Stimulated activated CD4-positive, alpha-beta T cell treated with anti-CD3 and anti-CD28 coated beads, Interleukin-4, amount 100 ng/mL, for 1 hour (primary cell): ENCODE measurements at places on chromosomes 5 and 9.
A peak's percentile ranks its signal among the peaks of the same experiment; 100 is the strongest.

GRCh38 chr5:172447646-172448365, 6.5 kb downstream of the SH3PXD2B start:
- DNase-seq = no peak

DNA sequence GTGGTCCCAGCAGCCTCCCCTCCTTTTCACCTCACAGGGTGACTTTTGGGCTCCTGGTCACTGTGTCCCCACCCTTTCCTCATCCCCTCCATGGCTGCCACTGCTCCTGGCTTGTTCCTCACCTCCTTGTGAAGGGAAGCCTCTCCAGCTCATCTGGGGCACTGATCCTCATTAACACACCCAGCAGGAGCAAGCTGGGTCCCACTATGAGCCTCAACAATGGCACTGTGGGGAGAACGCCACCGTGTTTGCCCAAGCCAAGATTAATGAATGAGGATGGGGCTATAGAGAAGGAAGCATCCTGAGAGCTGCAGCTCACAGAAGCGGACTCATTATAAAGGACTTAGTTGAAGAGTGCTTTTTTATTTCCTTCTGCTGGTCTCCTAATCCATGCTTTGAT, 118.4 kb downstream of the MARCHF11 start:
- DNase-seq = no peak

DNA sequence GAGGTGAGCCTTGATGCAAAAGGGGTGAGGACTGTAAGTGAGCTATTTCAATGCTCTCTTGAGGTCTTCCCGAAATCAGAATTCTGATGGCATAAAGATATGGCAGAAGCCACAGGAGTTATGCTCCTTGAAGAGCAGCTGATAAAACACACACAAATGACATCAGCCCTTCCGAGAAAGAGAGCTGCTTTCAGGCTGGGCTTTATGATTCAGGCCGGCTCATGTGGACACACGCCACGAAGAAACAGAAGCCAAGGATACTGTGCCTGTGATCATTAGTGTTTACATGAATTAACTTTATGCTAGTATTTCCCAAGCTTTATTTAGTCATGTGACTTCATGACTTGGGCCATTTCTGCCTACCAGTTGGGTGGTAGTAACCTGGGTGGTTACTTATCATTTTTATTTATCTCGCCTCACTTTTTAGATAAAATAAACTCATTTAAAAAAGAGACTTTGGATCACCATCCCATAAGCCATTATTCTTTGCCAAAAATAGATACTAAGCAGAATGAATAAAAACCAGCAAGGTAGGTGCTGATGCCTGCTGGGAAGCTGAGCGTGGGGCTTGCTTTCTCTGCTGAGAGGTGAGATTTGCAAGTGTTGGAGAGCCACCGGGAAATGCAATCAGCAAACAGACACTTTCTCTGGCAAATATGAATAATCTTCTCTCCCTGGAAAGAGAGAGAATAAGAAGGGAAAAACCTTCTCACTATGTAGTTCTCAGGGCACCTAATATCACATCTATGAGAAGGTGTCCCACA, 73.0 kb upstream of the SLC25A51 start:
- no peak for DNase-seq

DNA sequence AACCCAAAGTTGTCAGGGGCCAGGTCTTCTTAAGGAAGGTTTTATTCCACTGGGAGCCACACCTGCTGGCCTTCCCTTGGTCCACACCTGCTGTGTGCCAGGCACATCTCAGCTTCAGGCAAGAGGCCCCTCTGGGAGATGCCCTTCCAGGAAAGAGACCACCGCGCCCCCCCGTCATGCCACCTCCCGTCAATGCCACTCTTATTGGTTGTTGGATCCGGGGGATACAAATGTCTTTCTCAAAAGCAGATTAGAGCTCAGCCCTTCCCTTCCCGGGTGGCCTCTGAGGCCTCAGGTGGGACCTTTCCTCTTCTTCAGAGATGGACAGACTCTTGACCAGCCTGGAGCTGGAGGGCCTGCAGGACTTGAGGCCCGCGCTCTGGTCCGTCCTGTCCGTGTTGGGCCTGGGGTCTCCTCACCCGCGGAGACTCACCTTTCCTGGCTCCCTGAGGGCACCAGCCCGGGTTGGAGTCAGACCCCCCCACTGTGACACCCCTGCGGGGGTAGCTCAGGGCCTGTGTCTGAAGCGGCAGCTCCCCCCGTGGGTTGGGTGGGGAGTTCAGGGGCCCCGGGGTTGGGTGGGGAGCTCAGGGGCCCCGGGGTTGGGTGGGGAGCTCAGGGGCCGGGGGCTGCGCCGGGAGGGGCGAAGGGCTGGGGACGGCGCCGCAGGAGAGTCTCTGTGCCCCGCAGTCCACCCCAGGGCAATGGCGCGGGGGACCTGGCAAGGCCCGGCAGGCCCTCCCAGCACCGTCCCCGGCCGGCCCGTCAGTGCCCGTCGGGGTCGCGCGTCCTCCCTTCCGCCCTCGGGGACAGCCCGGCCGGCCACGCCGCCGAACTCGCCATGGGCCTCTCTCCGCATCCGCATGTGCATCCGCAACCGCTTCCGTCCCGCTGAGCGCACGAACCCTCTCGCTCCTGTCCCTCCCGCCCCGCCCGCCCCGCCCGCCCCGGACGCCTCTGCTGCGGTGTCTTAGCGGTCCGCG, 3.7 kb upstream of the SLC9A3 start:
- DNase-seq = no peak

DNA sequence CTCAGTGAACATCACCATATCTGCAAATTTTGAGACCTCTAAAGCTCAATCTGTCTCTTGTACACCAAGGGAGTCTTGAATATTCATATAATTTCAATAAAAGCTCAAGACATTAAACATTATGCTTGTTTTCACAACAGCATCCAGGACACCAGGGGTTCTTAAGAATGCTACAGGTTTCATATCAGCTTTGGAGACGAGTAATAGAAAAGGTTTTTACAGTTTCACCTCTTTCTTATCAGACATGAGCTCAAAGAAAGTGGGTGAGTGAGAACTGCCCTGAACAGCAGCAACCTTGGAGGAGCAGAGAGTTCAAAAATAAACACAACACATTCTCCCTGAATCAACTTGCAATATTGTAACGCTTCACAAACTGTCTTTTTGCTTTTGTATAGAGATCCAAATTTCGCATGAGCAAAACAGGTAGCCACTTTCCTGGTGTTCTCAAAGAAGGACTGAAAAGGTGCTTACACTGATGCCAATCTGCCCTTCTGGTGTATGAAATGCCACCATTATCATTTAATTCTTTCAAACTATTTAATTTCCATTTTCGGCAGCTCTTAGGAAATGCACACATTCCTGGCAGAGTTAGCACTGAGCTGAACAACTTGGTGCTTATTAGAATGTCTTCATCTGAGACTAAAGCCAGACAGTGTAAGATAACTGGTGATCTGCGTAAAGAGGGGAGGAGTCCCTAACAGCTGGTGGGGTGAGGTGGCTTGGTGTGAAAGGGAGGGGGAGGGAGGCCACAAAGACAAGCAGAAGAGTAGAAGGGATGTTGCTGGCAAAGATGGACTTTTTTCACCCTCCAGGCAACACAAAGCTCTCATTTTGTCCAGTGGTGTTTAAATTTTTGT, 535.3 kb downstream of the PDE4D start:
- DNase-seq = no peak

DNA sequence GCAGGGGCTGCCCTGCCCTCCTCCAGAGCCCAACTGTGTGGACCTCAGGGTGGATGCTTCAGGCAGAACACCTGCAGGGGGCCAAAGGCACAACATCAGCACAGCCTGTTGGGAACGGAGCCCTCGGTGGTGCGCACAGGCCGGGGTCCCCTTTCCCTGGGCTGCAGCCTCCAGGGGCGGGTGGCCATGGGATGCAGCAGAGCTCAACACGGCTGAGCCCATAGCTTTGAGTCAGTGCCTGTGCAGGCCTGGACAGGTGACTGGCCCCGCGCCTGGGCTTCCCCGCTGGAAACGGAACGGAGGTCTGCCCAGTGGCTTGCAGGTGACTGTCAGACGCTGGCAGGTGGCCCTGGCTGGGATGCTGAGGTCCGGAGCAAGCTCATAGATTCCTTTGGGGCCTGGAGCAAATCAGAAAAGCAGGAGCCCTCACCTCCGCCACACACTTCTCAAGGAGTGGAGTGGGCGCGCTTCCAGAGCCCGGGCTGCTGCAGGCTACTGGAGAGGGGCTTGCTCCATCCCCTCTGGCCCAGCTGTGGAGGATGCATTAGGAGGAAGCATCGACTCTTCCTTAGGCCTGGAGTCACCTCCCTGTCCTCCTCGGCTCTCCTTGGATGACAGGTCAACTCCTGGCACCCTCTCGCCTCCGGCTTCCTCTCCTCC, 69.8 kb upstream of the RNU6ATAC start:
- no peak for DNase-seq

GRCh38 chr9:69898714-69899209, 78.1 kb downstream of the CFAP95 start:
- DNase-seq = no peak

GRCh38 chr5:157172403-157172802, 6.3 kb upstream of the GARIN3 start:
- DNase-seq = peak; percentile 88

- DNase-seq = no peak
These were observed 17.1 kb downstream of the ENG start for GRCh38 chr9:127837346-127837745.

GRCh38 chr5:126998895-126999570, 31.3 kb downstream of the MARCHF3 start:
- DNase-seq = no peak

GRCh38 chr5:157107508-157107907, 1.3 kb downstream of the HAVCR2 start:
- DNase-seq = no peak

DNA sequence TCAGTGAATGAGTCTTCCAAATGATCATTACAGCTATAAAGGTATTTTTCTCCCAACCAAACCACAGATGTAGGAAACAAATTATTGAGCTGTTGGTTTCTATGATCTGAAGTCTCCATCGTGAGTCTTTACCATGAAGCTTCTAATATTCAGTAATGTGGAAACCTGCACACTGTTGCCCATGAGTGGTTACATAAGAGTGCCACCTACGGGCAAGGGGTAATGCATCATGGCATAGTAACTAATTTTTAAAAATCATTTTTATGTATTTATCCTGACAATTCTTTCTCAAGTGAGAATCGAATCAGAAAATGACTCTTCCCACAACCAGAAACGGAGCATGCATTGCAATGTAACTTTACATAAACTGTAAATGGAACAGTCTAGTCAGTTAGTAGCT, 282.5 kb upstream of the SMARCA2 start:
- DNase-seq = no peak

DNA sequence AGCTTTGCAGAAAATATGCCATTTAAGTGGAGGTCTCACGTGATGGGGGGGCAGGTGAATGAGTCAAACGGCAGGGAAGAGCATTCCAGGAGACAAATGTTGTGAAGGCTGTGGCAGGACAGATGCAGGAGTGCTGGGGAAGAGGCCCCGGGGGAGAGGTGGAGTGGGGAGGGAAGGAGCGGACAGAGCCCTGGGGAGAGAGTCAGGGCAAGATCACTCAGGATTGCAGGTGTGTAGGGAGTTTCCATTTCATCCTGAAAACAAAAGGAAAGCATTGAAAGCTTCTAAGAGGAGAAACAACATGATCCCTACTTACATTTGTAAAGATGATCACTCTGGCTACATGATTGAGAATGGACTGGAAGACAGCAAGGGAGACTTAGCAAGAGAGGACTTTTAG, 323.3 kb downstream of the ASTN2 start:
- DNase-seq = no peak

DNA sequence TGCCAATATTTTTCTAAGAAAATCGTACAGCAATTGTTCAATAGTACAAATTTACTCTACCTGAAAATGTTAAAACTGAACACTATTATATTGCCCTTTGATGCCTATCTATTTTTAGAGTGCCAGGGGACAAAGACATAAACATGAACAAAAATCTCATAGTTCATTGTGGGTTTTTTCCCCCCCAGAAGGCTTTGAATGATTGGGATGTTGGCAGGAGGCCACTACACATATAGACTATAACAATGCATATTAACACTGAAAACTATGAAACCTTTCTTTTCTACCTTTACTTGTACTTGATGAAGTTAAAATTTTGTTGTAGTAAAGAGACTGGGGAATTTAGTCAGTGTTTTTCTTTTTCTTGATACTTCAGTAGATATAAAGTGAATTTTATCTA, 12.5 kb downstream of the PRDM6 start:
- DNase-seq = no peak

GRCh38 chr5:150234576-150235499, 45.0 kb downstream of the SLC6A7 start:
- DNase-seq = no peak

DNA sequence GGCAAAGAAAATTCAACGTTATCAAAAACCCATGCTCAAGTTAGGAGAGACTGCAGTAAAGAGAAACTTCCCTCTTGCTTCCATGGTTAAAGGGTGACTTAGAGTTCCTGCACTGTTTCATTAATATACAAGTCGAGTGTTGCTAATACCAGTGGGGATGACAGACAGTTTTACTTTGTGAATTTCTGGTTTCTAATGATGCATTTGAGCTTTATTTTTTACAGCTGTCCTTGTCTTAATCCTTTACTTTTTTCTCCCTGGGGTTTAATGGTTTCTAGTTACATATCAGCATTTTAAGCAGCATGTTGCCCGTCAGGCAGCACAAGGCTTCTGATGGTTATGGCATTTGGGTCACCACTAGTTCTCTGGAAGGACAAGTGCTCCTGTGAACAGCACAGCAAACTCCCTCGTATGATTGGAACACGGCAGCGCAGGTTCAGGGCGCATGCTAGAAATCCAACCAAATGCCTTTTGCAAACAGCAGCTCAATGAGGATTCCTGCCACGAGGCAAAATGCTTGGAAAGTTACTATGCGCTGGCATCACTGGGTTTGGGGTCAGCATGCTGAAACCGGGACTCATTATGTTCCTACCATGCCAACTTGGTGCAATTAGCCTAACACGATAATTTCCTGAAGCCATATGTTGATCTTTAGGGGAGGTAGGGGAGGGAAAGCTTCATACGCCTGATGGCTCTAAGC, 463.8 kb downstream of the BNC2 start:
- no peak for DNase-seq

DNA sequence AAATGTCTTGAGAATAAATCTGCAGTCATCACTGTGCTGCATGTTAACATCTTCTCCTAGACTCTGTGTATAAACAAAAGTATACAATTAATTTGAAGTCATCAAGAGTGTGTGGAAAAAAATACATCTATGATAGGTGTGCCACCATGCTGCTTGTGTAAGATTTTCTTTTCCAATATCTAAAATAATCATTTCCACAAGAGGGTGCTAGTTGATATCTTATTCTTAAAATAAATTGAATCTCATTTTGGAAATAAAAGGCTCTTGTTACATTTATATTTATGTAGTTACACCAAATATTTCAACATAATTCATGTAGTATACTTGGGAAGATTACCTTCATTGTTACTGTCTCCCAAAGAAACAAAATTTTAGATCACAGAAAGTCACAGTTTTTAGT, 14.1 kb upstream of the MOCS2 start:
- no peak for DNase-seq

- no peak for DNase-seq
These were observed 13.8 kb upstream of the RANBP17 start for GRCh38 chr5:170848033-170848432.

GRCh38 chr9:33407061-33407460, 4.7 kb upstream of the AQP7 start:
- DNase-seq = no peak

DNA sequence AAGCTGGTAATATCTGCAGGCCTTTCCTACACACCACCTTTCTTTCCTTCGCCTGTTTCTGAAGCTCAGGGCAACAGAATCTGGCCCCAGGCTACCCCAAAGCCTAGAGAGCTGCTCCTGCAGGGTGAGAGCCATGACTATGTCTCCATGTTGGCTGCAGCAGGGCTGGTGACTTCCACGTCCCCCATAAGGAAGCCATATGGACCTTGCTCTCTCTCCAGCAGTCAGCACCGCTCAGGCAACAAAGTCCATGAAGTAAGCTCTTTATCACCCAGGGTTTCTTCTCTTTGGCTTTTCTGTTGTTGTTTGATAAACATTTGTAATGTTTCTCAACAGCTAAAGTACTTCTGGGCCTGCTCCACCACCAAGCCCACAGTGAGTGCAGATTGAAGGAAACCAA, 125.2 kb downstream of the SLIT3 start:
- DNase-seq = no peak
